ENCODE measurements at places on chromosomes 6 and 20.

DNA sequence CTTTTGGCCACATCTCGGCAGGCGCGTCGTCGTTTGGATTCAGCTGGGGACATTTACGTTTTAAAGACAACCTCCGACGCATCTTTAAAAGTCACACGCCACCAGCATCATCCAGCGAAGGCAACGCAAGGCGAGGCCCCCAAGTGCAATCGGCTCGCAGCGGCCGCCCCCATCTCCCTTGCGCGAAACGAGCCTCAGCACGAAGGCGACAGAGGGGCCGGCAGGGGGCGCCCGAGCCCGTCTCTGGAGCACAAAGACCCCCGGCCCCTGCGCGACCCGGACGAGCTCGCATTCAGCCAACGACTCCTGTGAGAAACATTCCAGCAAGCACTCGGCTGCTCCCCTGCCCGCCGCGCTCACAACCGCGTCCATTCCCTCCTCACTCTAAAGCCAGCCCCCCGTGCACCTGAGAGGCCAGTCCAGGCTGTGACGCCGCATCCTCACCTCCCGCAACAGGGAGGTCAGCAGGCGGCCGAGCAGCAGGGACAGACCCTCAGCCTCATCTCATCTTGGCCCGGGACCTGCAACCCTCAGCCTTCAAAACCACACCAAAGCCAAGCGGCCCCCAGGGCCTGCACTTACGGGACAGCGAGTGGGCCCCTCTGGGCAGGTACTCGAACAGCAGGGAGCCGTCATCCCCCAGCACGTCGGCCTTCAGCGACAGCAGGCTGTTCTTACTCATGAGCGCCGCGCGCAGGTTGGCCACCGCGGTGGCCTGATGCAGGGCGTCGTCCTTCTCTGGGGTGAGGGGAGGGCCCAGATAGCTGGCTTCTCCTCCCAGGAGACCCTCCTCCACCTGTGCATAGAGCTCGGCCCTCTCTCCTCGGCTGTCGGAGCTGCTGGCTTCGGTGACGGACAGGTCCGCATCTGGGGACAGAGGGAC, 35.8 kb downstream of the SLC2A4RG start:
- no peak for DNase-seq

DNA sequence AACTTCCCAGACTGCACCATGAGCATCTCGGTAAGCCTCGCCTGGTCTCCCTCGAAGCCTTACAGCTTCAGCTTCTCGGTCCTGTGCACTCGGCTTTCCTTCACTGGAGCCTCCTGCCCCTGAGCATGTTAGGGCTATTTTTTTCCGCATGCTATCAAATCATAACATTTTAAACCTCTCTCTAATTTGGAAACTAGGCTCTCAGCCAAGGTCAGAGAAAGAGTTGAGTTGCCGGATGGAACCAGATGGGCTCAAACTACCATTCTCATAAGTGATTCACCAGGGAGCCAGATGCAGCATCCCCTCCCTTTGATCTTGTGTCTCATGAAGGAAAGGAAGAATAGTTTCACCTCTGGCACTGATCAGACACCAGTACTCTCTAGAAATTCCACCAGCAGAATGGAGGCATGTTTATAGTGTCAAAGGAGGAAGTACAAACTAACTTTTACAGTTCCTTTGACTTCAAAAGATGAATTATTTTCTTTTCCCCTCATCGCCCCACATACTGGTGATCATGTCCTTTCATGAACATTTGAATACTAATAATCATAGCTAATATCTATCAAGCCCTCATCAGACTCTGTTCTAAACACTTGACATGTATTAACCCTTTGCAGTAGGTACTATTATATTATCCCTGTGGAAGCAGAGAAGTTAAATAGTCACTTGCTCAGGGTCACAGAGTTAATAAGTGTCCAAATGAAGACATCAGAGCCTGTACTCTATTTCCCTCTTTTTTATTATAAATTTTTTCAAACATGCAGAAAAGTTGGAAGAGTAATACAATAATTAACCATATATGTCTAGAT, 46.7 kb downstream of the MAP1LC3A start:
- no peak for DNase-seq

- DNase-seq = no peak
Measured at GRCh38 chr20:8095648-8096572, 36.2 kb upstream of the PLCB1 start.

DNA sequence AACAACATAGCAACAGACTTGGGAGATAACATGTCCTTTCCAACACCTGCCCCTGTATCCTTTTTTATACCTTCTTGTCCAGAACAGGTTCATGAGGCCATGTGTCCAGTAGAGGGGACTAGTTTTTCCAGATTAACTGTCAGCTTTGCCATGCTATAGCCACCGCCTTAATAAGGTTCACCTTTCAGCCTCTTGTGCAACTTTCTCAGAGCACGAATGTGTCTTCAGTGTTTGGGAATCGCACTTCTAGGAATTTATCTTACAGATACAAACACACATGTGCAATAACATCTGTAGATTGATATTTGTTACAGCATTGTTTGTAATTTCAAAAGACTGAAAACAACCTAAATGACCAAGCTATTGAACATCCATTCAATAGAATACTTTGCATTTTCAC, 21.4 kb downstream of the NCR2 start:
- DNase-seq = no peak

- no peak for DNase-seq
Measured at GRCh38 chr6:34157851-34158250, 12.0 kb upstream of the GRM4 start.

GRCh38 chr20:50099565-50099991, 13.4 kb downstream of the UBE2V1 start:
- no peak for DNase-seq

- no peak for DNase-seq
Measured at GRCh38 chr6:75202676-75203131, 3.1 kb downstream of the COL12A1 start.
